ENCODE measurements at places on chromosomes 5 and 9.

- no peak for DNase-seq
Observed at GRCh38 chr5:88964831-88965230, 81.8 kb upstream of the MEF2C start.

DNA sequence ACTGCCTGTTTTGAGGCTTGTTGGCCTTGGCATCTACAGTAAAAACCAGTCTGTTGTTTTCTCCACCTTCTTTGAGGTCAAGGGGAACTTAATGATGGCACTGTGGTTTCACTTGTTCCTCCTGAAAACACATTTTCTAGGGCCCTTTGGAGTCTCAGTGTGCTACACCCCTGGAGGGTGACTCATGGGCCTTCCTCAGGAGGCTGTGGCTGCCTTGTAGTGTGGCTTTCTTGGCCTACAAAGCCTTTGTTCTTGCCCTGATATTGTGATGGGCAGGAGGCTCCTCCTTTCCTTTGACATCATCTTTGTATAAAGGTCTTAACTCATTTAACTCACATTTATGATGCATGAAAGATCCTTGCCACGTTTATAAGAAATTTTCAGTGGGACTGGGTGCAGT is 56.3 kb upstream of the GPBP1 start:
- DNase-seq: no peak

- DNase-seq: no peak
Observed at GRCh38 chr5:60435808-60436207, 264.2 kb downstream of the DEPDC1B start.

GRCh38 chr9:135701959-135702721 is at the start of gene KCNT1:
Gene KCNT1, plus strand, starts transcription at chr9:135702185. Its CDS starts 74 bp downstream, at chr9:135702259.
- DNase-seq: no peak

- DNase-seq: no peak
Observed at GRCh38 chr9:86350006-86350760, 4.0 kb downstream of the TUT7 start.

DNA sequence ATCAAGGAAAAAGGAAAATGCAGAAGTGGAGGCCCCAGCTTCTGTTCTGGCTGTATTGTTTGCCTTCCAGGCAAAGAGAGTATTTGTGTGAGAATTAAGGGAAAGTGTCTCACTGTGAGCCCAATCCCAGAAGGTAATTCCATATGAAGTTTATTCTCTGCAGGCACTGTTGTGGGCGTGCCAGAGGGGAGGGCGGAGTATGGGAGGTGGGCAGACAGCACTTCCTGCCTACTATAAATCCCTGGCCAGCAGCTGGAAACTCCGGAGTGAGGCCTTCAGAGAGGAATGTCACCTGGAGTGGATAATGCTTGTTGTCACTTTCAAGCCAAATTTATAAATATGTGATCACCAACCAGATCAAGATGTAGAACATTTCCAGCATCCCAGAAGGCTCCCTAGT is 209.5 kb downstream of the ARHGAP26 start:
- no peak for DNase-seq

GRCh38 chr9:14822666-14823065 is 87.6 kb downstream of the FREM1 start:
- no peak for DNase-seq

DNA sequence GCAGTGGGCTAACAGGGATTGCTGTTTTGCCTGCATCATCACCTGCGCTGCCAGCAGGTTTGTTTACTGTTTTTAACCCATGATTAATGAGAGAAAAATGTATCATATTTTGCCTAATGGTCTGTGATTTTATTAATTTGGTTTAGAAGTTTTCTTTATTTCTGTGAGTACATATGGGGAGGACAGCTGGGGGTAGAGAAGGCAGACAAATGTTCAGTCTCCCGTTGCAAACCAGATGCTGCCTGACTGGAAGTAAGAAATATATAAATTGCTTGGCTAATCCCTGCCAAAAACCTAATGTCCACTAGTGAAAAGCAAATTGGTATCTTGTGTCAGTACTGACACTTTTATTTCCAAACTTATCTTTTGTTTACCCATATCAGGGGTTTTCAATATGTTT is 1766.1 kb upstream of the C9orf72 start:
- no peak for DNase-seq

DNA sequence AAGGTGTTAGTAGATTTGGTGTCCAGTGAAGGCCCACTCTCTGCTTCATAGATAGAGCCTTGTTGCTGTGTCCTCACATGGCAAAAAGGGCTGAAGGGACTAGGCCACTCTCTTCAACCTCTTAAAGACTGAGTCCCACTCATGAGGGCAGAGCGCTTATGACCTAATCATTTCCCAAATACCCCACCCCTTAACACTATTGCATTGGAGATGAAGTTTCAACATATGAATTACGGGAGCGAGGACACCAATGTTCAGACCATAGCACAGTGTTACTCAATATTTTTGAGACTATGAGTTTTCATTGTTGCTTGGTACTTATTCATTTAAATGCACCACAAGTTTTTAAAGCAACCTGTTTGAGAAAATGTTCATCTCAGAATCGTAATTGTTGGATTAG is 8.8 kb upstream of the OTULINL start:
- DNase-seq: no peak

GRCh38 chr5:80874162-80874561 is 86.0 kb upstream of the RASGRF2 start:
- no peak for DNase-seq

- DNase-seq: no peak
Observed at GRCh38 chr5:135333732-135334515, 65.1 kb downstream of the MACROH2A1 start.

DNA sequence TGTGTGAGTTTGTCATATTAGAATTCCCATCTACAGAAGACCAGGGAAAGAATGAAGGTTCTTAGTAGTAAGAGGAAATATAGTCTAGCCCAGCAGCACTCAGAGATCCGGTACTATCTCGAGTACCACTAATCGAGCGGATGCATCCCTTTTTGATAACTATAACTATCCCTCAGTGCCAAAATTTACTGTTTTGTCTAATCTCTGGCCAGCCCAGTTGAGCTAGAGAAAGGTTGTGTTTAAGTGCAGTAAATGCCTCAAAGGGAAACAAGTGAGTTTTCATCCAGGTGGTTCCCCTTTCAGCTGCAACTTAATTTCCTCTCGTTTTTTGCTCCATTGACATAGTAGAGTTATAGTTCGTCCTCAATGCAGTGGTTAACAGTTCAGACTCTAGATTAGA is 146.7 kb downstream of the GPBP1 start:
- no peak for DNase-seq

DNA sequence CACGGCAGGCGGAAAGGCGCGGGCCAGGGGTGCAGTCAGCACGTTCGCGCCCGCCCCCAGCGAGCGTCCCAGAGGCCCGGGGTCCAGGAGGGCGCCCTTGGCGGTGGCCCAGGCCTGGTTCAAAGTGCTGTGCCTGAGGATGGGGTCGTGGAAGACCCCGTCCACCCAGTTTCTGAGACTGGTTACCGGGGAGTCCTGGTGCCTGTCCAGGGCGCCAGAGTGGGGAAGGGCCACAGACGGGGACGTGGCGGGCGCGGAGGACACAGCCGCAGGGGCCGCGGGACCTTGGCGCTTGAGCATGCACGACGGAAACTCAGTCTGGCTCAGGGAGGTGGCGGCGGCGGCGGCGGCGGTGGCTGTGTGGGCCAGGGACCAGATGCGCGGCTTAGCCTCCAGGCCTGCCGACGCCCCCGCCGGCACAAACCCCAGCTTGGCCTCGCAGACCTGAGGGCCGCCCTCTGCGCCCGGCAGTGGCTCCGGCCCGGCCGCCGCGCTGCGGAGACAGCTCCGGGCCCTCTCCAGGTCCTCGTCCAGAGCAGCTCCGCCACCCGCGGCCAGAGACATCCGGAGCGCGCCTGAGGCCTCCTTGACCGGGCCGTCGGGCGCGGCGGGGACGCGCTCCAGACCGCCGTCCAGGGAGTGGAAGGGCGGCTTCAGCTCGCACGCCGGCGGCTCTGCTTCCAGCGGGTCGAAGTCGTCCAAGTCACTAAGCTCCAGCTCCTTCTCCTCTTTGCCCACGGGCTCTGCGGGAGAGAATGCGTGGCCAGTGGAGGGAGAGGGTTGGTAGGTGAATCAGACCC is 4.5 kb downstream of the IRX4 start:
- no peak for DNase-seq

DNA sequence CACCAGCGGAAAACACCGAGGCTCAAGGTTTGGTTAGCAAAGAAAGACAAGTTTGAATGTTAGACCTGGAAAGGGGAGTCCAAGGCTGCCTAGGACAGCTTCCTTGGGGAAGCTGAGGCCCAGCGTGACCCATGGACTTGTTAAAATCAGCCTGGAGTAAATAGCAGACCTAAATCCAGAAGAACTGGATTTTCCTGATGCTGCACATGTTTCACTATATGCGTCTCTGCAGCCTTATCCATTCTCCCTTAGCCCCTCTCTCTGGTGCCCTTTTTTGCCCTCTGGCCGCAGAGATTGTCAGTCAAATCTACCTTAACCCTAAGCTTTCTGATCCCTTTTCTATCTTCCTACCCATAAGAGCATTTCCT is 119.9 kb downstream of the NTRK2 start:
- no peak for DNase-seq

DNA sequence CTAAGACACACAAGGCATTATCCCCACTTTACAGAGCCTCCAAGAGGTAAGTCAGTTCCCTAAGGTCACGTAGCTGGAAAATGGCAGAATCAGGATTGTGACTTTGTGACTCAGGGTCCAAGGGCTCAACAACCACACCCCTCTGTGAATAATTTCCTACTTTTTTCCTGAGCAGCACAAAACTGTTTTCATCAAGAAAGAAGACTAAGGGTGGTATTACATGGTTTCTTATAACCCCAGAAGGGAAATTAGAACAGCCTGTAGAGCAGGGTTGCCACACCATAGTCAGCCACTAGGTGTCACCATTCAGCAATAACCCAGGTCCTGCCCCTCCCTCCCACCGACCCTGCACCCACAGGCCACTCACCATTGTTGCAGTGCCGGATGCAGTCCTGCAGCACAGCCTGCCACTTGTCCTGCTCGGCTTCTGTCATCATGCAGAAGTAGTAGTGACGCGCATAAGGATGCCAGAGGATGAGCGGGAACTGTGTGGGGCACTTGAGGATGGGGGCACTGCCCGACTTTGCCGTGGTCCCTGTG is 72.1 kb downstream of the LRSAM1 start:
- DNase-seq: no peak

DNA sequence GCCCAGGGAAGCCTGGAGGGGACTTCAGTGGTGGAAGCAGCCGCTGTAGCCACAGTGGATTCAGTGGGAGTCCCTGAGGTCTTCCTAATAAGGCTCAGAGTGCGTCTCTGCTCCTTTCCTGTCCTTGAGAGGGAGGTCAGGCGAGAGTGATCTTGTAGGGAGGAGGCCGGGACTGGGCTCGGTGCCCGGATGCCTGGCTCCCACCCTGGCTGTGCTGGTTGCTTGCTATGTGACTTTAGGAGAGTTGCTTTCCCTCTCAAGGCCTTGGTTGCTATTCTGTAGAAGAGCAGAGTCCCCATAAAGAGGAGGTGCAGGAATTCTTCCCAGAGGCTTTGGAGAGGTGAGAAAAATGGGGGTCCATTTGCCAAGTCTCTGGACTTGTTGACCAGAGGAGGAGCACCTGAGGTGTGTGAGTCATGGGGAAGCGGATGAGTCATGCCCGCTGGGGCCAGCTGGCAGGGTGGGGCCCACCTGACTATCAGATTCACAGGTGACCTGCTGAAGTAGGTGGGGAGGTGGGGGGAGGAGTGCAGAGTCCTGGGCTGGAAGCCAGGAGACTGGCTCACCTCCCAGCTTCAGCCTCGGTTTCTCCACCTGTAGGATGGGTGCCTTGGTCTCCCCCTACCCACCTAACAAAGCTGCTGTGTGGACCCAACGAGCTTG is 13.8 kb downstream of the GSN start:
- no peak for DNase-seq

DNA sequence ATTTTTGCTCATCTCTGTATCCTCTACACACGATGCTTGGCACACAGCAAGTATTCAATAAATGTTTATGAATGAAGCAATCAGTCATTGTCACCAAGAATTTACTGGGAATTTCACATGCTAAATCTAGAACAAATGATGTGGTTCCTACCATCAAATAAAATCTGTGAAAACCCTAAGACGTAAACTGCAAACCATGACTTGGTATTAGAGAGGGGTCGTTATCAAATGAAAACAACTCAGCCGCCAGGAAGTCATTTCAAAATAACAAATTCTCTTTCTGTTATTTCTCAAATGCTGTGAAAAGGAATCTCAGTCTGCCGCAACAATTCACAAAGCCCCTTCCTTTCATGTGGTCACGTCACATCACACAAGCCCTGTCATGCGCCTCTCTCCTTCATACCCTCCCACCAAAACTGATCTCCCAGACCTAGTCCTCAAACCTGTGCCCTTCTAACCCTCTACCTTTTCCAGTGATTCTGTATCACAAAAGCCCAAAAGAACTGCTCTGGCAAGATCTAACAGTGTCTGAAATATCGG is 173.6 kb downstream of the DEPDC1B start:
- DNase-seq: no peak

DNA sequence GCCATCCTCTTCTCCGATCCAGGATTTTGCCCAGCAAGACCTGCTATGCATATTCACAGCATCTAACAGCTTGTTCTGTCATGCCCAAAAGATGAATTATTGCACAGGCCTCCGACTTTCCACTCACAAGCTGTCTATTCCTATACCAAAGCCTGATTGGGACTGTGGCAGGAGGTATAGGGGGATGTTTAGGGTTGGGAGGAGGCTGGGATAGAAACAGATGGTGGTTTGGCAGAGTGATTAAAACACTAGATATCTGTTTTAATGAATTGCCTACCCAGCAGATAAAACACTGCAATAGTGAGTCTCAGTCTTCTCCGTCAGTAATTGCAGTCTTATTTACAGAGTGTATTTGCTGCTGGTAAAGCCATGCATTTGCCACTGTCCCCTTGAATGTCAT is 215.3 kb downstream of the TLR4 start:
- DNase-seq: no peak

- no peak for DNase-seq
Observed at GRCh38 chr5:78792345-78793055, 143.9 kb upstream of the LHFPL2 start.

- DNase-seq: no peak
Observed at GRCh38 chr5:129322968-129323367, 137.1 kb upstream of the ADAMTS19 start.

DNA sequence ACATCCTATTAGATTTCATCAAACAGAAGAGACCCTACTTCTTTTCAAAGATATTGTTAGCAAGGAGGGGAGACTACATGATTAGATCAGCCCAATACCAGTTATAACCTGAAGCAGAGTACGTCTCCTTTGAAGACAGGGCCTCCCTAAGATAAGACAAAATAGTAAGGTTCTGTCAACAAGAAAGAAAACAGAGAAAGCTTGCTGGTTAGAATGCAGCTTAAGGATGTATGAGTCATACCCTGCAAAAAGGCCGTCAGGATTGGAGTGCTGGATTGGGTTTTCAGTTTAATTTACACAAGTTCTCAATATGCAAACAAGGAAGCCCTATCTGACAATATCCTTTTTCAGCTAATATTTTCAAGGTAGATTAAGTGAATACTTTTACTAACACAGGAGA is 1581.2 kb upstream of the WWC1 start:
- no peak for DNase-seq

- DNase-seq: no peak
Observed at GRCh38 chr5:78550891-78551290, 97.7 kb downstream of the LHFPL2 start.
